ENCODE measurements at places on chromosomes 11 and 22.

DNA sequence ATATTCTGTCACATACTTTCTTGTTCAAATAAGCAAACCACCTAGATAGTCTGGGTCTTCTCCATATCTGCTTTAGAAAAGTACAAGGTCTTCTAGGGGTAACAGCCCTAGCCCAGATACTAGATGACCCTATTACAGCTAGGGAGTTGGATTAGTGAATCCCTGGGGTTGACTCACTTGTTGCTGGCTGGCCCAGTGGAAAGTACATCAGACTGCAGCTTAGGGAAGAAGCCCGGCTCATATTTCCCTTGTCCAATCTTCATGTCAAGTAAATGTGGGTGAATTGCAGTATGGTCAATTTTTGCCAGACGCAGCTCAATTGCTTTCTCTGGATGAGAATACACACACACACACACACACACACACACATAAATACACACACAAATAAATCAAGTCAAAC, 79.1 kb upstream of the SCUBE2 start:
- no peak for DNase-seq

- no peak for DNase-seq
These were observed 51.5 kb downstream of the LHFPL7 start for GRCh38 chr22:24894998-24895397.

- no peak for DNase-seq
These were observed 31.0 kb downstream of the TPCN2 start for GRCh38 chr11:69079661-69080256.

- no peak for DNase-seq
These were observed 31.0 kb downstream of the FZD4 start for GRCh38 chr11:86923999-86924766.

GRCh38 chr11:125423247-125423849, 72.7 kb downstream of the FEZ1 start:
- no peak for DNase-seq

Measured in activated T-cell treated with anti-CD3 and anti-CD28 coated beads, Interleukin-2, amount 50 U/mL, for 24 hours (primary cell).